ENCODE measurements at places on chromosomes 2 and 18. TPM values are rescaled to one million over a fixed set of nuclear protein-coding genes. Genes with fewer than 3 reads are reported as not detected.

IL1R1 gene
- polyA plus RNA-seq = 102 TPM

PPP3R1 gene
- 24.9 TPM for polyA plus RNA-seq

CNGA3 gene
- not detected for polyA plus RNA-seq

- no peak for DNase-seq
These were observed 863 bp upstream of the SIX2 start for GRCh38 chr2:45009928-45010701.

All from AG04450 (cell line).